ENCODE measurements at places on chromosomes 7 and 10.
A peak's percentile ranks its signal among the peaks of the same experiment; 100 is the strongest.

- DNase-seq = no peak
Measured at GRCh38 chr10:43963793-43964425, 315.2 kb upstream of the ZNF32 start.

- DNase-seq = no peak
Measured at GRCh38 chr10:35423505-35424306, 87.4 kb downstream of the CCNY start.

- DNase-seq = no peak
Measured at GRCh38 chr7:28739128-28739527, 219.0 kb downstream of the TRIL start.

DNA sequence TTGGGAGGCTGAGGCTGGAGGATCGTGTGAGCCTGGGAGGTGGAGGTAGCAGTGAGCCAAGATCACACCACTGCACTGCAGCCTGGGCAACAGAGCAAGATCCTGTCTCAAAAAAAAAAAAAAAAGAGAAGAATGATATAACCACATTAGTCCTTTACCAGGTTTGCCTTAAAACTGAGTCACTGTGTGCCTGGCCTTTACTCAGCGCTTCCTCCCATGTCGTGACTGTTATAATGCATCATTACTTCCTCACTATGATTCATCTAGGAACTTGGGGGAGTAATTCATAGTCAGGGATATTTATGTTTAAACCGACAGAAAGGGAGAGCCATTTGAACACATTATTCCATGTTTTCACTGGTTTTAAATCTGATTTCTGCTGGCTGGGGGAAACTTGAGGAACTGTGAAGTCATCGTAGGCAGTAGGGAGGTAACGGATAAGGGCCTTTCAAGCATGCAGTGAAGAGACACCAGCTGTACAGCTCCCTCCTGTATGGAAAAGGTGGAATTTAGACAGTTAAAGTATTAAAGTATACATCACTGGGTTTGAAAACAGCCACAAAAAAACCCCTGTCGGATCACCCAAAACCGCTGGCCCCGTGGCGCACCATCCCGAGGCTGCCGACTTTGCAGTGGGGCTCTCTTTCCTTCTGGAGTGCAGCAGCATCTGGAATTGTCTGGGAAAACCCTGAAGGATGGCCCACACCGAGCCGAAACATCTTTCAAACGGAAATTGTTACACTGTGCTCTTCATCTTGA lies 119.8 kb downstream of the NKX6-2 start:
- DNase-seq = no peak

DNA sequence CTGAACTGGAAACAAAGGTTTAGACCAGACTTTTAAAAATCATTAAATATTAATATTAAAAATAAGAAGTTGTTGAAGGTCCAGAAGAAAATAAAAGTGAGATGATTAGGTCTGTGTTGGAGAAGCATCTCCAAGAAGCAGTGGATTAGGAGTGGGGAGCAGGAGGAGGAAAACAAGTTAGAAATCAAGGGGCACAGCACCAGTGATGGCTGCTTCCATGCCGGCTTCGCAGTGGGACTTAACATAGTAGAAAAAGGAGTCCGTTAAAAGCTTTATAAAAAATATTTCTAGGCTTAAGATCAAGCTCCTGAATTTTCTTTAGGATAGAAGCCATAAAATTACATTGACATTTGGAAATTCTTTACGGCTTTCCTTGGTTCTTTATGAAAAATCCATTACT lies 95.8 kb downstream of the CDC14C start:
- DNase-seq = no peak

DNA sequence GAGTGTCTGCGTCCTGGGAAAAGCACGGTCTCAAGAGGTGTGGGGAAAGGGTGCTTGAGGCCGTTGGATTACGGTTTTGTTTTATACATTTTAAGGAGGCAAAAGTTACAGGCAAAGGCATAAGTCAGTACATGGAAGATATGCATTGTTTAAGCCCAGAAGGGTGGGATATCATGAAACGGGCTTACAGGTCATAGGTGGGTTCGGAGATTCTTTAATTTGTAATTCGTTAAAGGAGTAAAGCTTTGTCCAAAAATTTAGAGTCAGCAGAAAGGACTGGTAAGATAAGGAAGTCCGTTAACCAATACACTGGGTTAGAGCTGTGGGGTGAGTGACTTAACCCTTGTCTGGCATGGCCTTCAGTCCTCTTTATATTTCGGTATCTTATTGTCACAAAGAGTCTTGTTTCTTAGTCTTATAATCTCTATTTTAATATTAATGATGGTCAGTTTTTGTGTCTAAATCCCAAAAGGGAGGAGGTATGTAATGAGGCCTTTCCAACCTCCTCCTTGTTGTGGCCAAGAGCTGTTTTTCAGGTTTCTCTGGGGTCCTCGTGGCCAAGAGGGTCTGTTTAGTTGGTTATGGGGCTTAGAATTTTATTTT lies 12.7 kb downstream of the TSPAN14 start:
- DNase-seq = no peak

DNA sequence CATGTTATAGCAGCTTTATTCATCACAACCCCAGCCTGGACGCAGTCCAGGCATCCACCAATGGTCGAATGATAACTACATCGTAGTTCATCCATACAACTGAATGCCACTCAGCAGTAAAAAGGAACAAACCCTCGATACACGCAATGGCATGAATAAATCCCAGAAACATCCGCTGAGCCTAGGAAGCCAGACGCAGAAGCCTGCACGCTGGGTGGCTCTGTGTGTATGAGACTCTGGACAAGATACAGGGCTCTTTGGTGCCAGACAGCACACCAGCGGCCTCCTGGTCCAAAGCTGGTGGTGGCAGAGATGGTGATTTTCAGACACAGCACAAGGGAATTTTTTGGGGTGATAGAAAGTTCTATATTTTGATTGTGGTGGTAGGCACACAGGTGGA lies 10.0 kb upstream of the CRYGN start:
- no peak for DNase-seq

DNA sequence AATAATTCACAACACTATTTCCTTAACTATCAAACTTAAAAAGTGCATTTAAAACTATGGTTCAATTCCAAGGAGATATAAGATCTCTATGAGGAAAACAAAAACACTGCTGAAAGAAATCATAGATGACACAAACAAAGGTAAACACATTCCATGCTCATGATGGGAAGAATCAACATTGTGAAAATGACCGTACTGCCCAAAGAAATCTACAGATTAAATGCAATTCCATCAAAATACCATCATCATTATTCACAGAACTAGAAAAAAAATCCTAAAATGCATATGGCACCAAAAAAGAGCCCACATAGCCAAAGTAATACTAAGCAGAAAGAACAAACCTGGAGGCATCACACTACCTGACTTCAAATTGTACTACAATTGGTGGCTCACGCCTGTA lies 159.9 kb upstream of the EEPD1 start:
- no peak for DNase-seq

GRCh38 chr10:21509341-21510240 lies 15.9 kb downstream of the SKIDA1 start:
- DNase-seq = no peak

- no peak for DNase-seq
Measured at GRCh38 chr7:127598318-127598717, 4.8 kb downstream of the FSCN3 start.

- no peak for DNase-seq
Measured at GRCh38 chr7:90897961-90898469, 301.9 kb downstream of the CDK14 start.

DNA sequence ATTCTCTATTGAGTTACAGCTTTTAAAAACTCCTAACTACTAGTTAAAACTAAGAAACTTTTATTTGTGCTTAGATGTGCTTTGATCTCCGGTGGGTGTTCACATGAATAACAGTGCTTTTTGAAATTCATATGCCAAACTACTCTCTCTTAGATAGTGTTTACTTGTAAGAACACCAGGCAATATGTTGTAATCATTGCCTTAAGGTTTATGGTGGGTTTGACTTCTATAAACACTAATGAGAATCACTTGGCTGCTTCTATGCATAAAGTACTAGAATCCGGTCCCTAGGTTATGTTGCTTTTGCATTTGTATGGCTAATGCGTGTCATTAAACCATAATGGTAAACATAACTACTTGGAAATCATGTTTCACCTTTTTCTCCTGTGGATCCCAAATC lies 203.9 kb upstream of the VSTM2A start:
- DNase-seq = no peak

DNA sequence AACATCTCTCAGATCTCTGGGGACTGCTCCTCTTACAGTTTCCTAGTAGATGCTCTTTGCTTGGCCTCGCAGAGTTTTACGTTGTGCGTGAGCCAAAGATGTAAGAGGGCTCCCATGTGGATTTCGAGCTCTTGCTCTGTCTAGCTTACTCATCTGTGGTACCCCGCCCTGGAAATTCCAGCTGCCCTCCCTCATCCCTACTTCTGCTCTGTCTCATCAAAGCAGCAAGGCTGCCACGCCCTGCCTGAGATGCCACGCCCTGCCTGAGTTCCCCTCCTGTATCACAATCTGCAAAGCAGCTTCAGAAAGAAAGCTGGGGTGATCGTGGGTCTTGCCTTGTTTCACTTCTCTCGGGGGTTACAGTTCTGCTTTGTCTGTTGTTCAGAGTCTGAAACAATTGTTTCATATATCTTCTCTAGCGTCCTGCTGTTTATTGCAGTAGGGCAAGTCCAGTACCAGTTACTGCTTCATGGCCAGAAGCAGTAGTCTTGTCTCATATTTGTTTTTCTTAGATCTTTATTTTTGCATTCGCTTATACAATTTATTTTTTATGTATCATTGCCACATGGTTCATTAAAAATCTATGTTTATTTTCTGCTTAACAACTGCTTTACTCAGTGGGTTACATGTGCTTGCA lies 36.1 kb upstream of the CCNY start:
- DNase-seq = peak; percentile 44

DNA sequence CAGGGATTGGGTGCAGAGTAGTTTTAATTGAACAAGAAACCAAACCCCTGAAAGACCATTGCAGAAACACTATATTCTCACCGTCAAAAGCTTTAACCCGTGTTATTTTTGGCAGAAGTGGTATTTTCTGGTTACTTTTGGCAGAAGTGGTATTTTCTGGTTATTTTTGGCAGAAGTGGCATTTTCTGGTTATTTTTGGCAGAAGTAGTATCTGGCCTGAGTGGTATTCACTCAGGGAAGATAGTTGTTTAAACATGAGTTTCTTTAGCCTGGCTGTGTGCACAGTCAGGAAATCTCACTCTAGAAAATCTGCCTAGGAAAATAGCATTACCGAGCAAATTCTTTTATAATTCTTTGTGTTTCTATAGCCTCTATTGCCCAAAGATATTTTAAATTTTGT lies 322.7 kb downstream of the GFRA1 start:
- DNase-seq = no peak

DNA sequence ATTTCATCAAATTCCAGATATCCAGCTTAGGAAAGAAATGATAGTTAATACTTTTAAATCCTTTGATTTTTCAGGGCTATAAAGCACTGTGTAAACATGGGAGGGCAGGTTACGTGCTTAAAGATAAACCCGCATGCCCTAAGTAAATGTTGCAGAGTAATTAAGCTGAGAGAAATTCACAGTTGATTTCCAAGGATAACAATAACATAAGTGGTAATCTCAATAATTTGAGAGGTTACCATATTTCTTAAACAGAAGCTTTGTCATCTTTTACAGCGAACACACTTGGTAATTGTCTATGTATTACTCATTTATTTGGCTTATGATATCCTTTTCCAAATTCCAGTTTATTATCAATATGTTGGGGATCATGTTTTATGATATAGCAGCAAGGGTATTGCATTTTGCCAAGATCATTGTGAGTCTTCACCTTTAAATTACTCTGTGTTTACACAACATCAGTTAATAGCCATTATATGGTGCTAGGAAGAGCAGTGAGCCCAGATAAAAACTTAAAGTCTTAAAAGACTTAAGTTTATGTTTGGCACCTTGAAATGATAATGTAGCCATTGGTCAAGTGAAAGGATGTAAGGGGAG lies 15.4 kb downstream of the MGAM start:
- no peak for DNase-seq

- peak; percentile 47 for DNase-seq
Measured at GRCh38 chr7:27151931-27152815, at the start of gene HOXA3. HOXA3 (minus strand) TSS chr7:27152583; CDS start chr7:27110640, 41,943 bp downstream.

- no peak for DNase-seq
Measured at GRCh38 chr10:29140991-29141390, 147.9 kb upstream of the LYZL1 start.

GRCh38 chr10:48900371-48900801 lies 39.3 kb downstream of the LRRC18 start:
- no peak for DNase-seq

DNA sequence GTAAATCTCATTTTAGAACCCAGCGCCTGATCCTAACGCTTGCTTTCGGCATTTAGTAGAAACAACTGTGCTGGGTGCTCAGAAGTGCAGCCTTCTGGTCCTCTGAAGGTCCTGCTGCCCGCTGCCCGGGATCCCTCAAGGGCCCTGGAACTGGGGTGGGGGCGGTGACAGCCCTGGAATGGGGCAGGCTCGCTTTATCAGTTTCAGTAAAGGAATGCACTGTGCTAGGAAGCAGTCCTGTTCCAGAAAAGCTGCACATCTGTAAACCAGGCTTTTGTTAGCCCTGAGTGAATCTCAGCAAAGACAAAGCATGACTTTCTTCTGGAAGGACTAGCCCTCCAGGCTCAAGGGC lies 254.6 kb downstream of the TNS3 start:
- no peak for DNase-seq

GRCh38 chr10:34017281-34017680 lies 682.8 kb upstream of the NRP1 start:
- no peak for DNase-seq

DNA sequence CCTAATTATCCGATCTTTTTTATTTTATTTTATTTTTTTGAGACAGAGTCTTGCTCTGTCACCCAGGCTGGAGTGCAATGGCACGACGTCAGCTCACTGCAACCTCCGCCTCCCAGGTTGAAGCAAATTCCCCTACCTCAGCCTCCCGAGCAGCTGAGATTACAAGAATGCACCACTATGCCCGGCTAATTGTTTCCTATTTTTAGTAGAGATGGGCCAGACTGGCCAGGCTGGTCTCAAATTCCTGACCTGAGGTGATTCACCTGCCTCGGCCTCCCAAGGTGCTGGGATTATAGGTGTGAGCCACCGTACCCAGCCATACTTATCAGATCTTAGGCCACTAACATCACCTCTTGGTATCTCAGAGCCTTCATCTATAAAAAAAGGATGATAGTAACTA lies 4.9 kb downstream of the SLC25A13 start:
- DNase-seq = no peak
